ENCODE measurements at places on chromosomes 1 and 21. TPM values are rescaled to one million over a fixed set of nuclear protein-coding genes. Genes with fewer than 3 reads are reported as not detected.

Gene SPRR5
- polyA plus RNA-seq = not detected

Gene MAN1C1
- 12.4 TPM for polyA plus RNA-seq

DNA sequence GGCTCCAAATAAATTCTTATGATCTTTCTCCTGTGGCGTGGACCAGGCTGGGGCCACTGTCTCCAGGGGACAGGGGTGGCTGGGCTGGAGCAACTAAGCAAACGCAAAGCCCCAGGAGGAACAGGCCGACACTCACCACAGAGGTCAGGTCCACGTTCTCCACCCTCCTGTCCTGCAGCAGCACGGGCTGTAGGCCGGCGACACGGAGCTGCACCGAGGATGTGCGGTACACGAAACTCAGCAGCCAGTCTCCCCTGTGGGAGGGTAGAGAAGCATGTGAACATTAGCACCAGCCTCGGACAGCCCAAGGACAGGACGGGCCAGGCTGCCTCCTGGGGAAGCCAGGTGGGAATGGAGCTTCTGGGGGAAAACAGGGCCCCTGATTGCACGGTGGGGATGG, 29.6 kb downstream of the HTR6 start:
- no peak for DNase-seq

- no peak for DNase-seq
These were observed 88.3 kb upstream of the ARHGAP29 start for GRCh38 chr1:94325377-94326302.

DNA sequence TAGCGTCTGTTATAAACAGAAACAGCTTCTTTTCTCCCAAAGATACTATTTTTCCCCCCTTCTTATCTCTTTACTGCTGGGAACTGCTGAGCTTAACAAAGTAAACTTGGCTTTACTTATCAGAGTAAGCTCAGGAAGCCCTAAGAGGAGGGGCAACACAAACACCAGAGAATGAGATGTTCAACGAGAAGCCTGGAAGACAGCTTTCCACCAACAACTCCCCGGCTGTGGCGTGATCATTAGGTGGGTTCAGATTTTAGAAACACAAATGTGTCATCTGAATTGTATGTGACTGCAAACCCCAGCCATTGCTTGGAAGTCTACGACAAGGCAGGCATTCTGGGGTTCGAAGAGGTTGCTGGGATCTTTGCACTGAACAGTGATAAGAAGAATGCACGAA, 181.2 kb upstream of the ESRRG start:
- DNase-seq = no peak

GRCh38 chr1:230682274-230682673, 31.6 kb downstream of the AGT start:
- DNase-seq = no peak

DNA sequence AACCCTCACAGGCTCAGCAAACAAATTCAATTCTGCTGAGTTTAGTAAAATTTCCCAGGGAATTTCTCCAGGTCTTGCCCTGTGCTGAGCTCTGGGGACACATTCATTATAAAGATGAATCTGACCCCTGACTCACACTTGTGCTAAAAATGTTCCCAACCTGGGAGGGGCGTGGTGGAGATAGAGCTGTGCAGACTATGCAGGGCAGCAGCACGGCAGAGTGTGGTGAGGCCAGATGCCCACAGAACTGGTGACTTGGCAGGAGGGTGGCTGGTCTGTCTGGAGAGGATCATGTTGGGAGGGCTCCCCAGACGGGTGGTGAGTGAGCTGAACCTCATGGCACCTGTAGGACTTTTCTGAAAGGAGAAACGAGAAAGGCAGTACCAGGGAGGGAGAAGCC, 31.6 kb downstream of the FAAH start:
- no peak for DNase-seq

DNA sequence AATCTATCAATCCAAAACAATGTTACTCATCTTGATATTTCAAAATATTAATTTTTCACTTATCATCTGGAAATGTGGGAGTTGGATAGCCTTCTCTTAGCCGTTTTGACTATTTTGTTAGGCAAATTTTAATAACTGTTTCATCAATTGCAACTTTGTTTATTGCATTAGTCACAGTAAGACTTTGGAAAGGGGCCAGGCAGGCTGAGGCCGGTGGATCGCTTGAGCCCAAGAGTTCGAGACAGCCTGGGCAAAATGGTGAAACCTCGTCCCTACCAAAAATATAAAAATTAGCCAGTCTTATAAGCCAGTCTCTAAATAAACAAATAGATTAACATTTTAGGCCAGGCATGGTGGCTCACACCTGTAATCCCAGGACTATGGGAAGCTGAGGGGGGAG, 113.0 kb upstream of the NR5A2 start:
- DNase-seq = no peak

Gene SLC25A34
- polyA plus RNA-seq = 2.4 TPM

DNA sequence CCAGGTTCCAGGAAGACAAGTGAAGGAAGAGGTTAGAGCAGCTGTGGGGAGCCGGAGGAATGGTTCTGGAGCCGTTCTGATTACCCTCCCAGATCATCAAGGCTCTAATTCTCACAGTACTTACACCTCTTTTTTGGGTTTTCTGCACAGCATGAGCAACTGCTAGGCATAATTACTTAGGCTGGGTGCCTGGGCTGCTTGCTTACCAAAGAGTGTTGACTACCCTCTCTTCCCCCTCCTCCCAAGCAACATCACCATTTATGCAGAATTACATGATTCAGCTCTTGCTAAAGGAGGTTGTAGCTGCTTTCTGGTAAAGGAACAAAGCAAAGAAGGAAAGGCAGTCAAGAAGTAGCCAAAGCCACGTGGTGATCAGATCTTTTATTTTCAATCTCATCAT, 397.2 kb downstream of the KCNH1 start:
- DNase-seq = no peak

DNA sequence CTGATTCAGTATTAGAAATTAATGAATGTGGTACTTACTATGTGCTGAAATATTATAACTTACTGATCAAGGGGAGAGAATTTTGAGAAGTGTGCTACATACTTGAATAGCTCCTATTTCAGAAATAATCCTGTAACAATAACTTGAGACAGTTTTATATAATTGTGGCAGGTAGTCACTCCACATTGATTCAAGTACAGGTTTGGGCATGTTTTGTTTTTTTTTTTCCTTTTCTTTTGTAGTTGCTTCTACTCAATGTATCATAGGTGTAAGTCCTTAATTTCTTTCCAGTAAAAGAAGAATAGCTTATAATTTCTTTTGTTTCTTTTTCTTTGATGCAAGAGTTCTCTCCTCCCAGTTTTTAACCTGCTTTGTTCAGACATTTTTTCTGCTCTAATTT, 86.1 kb upstream of the ADGRL2 start:
- no peak for DNase-seq

Gene CFAP57
- 6.1 TPM for polyA plus RNA-seq

GRCh38 chr1:199725002-199725565, 302.4 kb upstream of the NR5A2 start:
- no peak for DNase-seq

- DNase-seq = no peak
These were observed 21.8 kb downstream of the LPAR3 start for GRCh38 chr1:84871181-84871580.

- peak; percentile 83 for DNase-seq
These were observed 275.9 kb upstream of the C1orf105 start for GRCh38 chr1:172144445-172145061.

Gene WLS
- 145 TPM for polyA plus RNA-seq

Gene TMEM234
- polyA plus RNA-seq = 33.6 TPM

- DNase-seq = no peak
These were observed 33.2 kb downstream of the SLC45A1 start for GRCh38 chr1:8350914-8351684.

DNA sequence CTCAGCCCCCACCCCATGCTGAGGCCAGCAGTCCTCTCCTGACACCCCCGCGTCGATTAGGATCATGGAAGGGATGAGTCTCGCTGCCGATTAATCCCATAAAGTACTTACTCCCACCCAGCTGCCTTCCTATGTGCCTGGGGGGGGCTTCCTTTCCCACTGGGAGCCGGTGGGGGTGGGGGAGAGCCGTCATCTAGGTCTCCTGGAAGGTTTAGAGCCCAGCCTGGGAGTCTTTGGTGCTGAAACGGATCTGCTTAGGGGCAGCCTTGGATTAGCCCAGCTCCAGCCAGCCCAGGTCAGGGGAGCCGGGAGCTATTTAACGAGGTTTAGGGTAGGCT, 9.8 kb downstream of the SAMD11 start:
- no peak for DNase-seq

GRCh38 chr1:117318426-117318825, 48.8 kb upstream of the MAN1A2 start:
- no peak for DNase-seq

Gene LENEP
- polyA plus RNA-seq = 0.53 TPM

Gene SV2A
- 7.8 TPM for polyA plus RNA-seq

DNA sequence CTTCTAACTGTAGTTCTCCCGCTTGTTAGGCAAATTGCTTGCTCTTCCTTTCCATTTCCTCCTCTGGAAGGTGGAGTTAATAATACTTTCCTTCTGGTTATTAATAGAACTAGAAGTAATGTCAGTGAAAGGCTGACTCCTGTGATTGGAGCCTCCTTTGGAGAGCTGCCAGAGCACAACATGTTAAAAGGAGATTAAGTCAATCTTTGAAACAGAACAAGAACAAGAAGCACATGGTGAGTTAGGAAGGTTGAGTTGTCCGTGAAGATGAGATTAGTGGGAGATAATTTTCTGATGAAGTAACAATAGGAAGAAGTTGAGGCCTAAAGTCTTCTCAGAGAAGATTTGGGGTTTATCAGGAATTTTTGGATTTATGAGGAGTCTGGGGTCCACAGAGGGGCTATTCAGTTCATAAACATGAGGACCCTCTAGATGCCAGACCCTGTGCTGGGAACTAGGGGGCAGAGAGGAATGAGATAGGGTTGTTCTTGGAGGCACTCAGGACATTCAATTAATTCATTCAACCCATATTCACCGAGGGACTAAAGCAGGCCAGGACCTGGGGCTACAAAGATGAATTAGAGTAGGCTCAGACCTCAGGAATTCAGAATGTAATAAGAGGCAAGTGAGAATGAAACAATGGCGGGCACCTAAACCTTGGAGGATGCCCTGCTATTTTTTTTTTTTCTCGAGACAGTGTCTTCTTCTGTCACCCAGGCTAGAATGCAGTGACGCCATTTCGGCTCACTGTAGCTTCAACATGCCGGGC, 40.7 kb upstream of the DHCR24 start:
- DNase-seq = no peak

Gene MCOLN3
- 27.1 TPM for polyA plus RNA-seq

Gene EPHA10
- polyA plus RNA-seq = 0.36 TPM

GRCh38 chr1:205075642-205076155, 8.6 kb downstream of the TMEM81 start:
- DNase-seq = no peak

Gene NR5A2
- 2.0 TPM for polyA plus RNA-seq

Gene IFI44
- 21.4 TPM for polyA plus RNA-seq

DNA sequence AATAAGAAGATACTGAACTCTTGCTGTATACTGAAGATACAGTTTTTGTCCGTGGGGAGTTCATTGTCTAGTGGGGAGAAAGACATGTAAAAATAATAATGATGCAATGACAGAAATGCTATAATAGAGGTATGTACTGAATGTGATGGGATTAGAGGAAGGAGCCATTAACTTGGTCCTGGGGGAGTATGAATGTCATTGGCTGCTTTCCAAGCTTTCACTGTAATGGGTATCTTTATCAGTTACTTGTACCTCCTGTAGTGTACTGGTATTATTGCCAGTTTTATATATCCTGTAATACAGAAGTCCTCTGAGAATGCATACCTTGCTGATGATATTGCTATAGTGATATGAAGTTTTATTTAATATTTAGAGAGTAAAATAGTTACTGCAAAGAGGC, 7.4 kb downstream of the BTBD8 start:
- no peak for DNase-seq

DNA sequence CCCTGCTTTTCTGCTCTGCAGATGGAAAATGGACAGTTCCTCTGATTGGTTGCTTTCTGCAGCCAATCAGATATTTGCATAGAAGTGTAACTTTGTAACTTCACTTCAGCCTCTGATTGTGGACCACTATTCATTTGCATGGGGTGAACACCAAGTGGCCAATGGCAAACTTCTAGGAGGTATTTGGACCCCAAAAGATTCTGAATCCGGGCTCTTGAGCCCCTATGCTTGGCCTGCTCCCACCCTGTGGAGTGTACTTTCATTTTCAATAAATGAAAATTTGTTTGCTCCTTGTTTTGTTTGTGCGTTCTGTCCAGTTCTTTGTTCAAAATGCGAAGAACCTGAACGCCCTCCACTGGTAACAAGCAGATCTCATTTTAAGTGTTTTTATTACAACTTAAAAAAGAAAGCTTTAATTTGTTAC, 6.4 kb upstream of the GSTM4 start:
- DNase-seq = no peak

DNA sequence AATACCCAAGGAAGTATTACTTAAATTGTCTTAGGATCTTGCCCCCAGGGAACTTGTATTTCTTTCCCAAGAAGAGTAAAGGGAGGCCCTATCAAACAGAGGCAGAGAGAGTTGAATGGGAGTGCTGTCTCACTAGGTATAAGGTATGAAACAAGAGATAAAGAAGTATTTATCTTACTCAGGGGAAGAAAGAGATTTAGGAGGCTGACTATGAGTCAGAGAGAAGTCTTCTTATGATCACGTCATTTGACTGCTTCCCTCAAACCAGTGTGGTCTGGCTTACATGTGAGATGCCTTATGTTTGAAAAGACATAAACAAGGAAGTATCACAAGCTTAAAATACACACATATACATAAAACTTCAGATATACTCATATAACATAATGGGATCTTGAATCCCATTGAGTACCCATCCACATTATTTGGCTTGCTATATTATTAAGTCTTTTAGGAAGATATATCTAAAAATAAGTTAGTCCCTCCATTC, 29.6 kb downstream of the DUSP10 start:
- DNase-seq = no peak

Gene LCE1C
- polyA plus RNA-seq = not detected

DNA sequence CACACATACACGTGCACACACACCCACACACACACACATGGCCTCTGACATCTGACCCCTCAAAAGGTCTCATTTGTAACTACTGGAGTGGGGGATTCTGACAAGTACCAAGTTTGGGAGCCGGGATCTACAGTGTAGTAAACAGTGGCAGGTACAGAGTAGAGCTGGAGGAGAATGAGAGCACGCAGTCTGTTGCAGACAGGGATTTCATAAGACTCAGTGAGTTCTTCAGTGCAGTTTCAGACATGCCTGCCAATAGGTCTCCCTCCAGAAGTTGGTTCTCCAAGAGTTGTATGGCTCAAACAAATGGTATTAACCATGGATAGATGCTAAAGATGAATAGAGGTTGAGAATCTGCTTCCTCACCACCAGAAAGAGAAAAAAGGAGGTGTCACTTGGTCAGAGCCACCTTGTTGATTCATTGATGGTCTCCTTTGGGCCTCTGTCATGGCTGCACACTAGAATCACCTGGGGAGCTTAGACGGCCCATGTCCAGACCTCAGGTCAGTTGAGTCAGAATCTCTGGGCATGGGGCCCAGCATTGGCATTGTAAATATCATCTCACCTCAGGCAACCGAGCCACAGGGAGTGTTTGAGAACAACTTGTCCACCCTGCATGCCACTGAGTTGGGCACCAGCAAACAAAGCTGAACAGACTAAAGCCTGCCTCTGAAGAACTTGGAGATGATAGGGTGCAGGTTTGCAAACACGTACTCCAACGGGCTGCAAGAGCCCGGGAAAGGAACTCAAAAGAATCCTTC, 122.1 kb downstream of the EDEM3 start:
- no peak for DNase-seq

- DNase-seq = no peak
These were observed 113.2 kb downstream of the NCAM2 start for GRCh38 chr21:21111309-21111920.

GRCh38 chr1:85245891-85246290, 13.6 kb downstream of the C1orf52 start:
- DNase-seq = no peak

Gene SLC6A9
- polyA plus RNA-seq = 8.0 TPM

Gene PLD5
- polyA plus RNA-seq = 0.70 TPM

GRCh38 chr1:61230523-61230922, 148.2 kb downstream of the NFIA start:
- no peak for DNase-seq

Gene SPRR2E
- polyA plus RNA-seq = not detected
